ENCODE measurements at places on chromosomes 4 and X.

DNA sequence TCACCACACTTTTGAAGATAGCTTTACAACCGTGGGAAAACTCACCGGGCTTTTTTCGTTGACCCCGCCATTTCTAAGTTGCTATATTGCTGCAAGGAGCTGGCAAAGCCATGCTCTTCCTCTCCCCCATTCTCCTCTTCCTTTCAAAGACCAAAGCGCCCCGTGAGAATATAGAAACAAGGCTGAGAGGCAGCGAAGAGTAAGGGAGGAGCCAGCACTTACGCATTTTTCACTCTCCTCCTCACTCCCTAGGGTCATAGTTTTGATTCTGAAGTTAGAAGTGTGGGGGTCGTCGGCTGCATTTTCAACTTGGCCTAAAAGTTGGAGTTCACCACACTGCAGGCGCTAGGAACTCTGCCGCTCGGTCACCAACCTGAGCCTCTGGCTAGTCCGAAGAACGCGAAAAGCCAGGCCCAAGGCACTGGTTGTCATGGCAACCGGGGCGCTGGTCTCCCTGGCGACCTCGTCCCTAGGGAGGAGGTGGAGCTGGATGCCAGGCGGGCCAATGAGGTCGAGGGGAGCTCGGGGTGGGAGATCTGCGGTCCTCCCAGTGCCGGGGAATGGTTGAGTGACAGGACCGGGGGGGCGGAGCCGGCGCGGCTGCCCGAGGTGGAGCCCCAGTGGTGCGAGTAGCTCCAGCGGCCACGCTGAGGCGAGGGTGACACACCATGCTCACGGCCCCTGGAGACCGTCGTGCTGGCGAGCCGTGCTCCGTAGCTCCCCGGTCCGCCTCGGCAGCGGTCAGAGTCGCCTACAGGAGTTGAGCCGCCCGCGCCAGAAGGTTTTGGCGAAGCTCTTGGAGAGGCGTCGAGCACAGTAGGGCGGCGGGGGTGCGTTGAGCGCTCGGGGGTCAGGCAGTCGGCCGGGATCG lies at the start of gene PTPN13:
Gene PTPN13 (plus strand): TSS at position 628 of the 871 bp plus-strand sequence. CDS start 40,942 bp downstream, outside the sequence.
- peak; percentile 95 for DNase-seq

DNA sequence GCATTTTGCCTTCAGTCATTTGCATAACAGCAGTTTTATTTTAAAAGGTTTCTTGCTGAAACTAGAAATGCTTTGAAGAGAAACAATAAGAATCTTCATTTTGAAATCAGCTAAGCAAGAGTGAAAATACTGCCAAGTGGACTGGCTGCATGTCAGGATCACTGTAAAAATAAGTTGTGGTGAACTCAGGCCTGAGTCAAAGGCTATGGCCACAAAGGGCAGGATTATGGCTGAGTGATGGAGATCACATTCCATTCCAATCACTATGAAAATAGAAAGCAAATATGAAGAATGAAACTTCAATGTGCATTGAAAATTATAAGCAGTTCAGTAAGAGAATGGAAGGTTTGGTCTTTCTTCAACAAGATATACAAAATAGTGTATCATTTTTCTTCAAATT lies 224.5 kb downstream of the PCDH18 start:
- peak; percentile 48 for DNase-seq

- DNase-seq = no peak
Observed at GRCh38 chrX:38606821-38607220, 45.5 kb downstream of the TSPAN7 start.

DNA sequence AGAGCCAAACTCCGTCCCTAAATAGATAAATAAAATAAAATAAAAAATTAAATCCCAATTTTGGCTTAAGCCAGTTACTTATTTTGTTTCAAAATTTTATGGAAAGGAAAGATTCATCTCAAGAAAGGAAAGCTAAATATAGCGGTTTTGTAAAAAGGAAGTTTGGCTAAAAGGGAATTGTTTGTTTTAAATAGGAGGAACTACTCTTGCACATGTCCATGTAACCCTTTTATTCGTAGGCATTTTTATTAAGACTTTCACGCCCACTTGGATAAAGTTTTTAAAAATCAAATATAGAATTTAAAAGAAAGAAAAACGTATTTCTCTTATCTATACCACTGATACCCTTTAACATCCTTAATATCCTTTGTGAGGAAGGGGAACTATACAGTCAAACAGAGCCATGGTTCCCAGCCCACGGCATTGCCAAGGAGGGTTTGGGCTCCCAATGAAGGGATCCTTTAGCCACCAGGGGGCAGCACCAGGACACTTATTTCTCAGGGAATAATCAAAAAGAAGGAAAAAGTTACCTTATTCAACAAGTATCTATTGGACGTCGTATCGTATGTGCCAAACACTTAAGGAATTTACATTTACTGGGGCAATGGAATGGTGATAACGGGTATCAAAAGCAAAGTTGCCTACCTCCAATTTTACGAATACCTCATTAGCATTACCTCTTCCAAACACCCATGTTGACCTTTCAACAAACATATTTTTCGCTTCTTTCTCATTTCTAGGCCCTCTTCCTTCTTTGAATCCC lies 27.7 kb downstream of the CDKN2AIP start:
- DNase-seq = peak; percentile 25

DNA sequence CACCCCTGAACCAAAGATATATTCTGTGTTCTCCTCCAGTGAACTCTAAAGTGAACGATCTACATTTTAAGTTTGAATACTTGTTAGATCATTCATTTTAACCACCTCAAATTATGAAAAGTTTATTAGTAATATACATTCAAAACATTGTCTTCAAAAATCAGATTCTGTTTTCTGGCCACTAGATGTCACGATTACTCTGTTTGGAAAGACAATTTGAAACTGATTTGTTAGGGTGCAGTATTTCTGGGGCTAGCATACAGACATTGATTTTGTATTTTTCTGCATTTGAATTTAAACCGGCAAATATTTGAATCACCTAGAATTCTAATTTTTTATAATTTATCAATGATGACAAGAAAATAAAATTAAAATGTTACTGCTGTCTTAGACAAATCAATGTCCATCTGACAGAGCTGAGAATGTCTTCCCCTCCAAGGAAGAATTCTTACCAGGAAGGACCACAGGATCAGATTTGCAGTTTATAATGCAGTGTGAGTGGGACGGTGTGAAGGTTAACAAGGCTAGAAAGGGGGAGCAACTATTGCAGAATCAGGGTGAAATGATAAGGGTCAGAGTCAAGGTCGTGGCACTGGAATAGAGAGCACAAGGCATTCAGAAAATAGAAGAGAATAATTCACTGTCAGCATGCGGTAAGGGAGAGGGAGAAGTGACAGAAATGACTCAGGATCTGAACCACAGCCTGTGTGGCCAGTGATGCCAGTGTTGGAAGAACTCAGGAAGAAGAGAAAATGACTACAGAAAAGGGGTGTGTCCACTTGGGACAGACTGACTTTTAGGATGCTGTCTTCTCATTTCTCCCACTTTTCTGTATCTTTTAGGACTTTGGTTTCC lies 91.6 kb downstream of the ANXA10 start:
- DNase-seq = peak; percentile 2

DNA sequence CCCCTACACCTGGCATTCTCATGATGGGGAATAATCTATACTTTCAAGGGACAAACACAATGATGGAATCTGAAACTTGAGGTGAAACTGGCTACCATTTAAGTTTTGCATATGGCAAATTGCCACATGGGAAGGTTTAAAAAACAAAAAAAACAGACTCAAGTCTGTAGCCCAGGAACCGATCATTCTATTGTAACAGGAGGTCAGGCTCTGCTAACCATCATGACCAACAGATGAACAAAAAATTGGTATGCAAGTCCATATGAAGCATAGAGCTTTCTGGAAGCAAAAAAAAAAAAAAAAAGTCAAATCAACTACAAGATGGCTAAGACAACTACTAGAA lies 594.3 kb upstream of the DIPK2B start:
- DNase-seq = no peak

GRCh38 chr4:140012688-140013486 lies 141.1 kb downstream of the MAML3 start:
- DNase-seq = no peak

- no peak for DNase-seq
Observed at GRCh38 chr4:43373201-43373600, 480.7 kb downstream of the GRXCR1 start.

DNA sequence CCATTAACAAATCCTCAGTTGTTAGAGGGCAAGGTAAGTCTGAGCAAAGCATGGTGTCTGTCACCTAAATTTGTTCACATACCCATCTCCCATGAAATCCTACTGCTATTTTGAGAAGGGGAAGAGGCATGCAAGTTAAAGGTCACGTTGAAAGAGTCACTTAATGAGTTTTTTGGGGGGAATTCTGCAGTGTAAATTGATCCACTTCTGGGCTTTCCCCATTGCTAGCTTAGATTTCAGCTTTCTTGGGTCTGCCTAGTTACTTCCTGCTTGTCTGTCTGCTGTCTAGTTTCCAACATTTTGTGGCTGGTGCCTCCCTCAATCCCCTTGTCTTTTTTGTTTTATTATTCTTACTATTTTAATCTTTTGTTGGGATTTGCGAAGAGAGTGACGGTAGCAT lies 32.0 kb downstream of the CEP135 start:
- no peak for DNase-seq

DNA sequence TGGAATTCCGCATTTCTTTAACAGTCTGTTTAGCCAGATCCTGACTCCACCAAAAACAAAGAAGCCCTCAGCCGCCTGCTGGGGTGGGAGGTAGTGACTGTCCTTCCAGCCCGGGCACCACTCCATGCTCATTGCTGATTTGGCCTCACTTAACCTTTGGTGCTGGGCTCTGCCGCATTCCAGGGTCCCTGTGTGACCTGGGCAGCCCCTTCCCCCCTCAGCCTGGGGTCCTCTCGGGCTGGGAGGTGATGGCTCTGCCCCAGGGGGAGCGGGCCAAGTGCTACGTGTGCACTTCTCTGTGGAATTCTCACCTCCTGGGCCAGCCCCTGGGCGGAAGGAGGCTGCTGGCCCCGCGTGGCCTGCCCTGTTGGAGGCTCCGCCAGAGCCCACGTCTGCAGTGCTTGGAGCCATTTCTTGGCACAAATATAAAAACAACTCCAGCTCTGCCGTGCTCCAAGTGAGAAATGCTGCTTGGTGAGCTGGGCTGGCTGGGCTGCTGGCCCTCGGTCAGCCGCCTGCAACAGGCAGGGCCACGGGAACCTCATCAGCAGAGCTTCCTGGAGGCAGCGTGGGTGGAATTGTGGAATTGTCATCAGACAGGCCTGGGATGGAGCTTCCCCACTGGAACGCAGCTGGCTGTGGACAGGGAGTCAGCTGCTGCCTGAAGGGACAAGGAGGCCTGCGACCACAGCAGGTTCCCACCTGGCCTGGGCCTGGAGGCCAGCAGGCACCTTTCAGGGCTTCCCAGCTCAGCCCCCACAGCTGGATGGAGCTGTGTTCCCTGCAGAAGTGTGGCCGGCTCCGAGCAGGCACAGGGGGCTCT lies 66.0 kb downstream of the TRMT44 start:
- no peak for DNase-seq

DNA sequence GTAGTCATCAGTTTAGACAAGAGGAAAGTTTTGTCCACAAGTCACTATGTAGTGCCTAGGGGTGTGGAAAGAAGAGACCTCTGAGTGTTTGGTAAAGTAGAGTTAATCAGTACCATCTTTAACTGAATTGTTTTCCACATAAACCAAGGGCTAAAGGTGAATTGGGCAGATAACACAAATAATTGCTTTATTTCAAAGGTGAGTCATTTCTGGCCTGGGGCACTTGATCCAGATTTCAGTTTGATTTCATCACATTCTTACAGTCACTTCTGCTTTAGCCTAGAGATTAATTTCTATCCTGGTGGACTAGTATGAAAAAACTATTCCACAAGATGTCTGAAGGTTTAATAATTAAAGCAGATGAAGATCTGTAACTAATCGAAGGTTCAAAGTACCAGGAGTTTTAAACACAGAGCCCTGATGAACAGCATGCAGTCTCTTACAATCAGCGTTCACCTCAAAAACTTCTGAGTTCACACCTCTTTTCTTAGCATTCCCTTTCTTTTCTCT lies 74.5 kb upstream of the BOD1L1 start:
- DNase-seq = peak; percentile 60

DNA sequence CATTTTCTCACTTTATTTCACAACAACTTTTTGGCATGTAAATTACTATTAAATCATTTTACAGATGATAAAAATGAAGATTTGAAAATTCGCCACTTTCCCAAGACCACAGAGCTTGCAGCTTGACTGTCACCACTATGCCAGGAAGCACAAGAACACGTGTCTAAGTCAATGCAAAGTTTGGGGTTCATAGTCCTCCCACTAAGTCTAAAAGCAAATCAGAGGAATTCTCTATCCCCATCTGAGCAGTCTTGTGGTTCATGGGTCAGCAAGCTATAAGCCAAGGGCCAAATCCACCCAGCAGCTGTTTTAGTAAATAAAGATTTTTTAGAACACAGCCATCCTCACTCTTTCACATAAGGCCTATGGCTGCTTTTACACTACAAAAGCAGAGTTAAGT lies 833.3 kb upstream of the INTU start:
- no peak for DNase-seq

DNA sequence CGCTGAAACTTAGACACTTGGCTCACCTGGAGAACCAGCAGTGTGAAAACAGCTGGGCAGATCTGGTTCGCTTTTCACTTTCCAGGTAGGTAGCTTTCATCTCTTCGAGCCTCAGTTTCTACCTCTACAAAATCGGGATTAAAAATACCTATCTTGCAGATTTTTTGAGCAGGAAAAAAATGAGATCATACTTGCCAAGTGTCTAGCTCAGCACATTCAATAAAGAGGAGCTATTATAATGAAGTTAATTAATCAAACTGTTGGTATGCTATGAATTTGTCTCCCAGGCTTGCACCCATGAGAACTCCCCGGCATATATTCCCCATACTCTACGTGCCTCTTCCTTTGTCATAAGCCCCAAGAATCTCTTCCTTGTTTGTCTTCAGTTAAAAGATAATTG lies 158.6 kb upstream of the LDB2 start:
- no peak for DNase-seq

GRCh38 chrX:153816831-153817690 lies 13.3 kb downstream of the PDZD4 start:
- DNase-seq = no peak

- no peak for DNase-seq
Observed at GRCh38 chr4:38040619-38041018, 80.4 kb downstream of the PTTG2 start.

GRCh38 chrX:20988118-20988517 lies 386.1 kb upstream of the CNKSR2 start:
- no peak for DNase-seq

- DNase-seq = no peak
Observed at GRCh38 chr4:89617317-89617716, 219.6 kb downstream of the SNCA start.

GRCh38 chrX:134745636-134746409 lies 87.6 kb upstream of the PLAC1 start:
- DNase-seq = no peak

GRCh38 chr4:113442826-113443225 lies 318.7 kb downstream of the CAMK2D start:
- no peak for DNase-seq

DNA sequence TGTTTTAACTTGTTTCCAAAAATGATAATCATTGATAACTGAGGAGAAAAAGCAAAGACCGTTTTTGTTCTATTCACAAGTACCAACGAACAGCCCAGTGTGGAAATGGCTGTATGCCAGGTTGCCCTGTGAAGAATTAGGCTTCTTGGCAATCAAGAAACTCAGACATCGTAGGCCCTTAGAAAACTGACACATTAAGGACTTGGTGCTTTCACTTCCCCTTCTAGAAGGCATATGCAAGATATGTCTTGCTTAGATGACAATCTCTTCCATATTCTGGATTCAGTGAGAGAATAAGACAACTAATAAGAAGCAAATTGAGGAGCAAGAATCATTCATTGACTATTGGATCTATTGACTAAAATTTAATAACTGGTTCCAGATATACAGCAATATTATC lies 56.6 kb downstream of the ANAPC10 start:
- no peak for DNase-seq

Data from NCI-H226 (cell line).